Activated T-helper 1 cell treated with anti-CD3 and anti-CD28 coated beads, Interleukin-12 subunit alpha, Interleukin-12 subunit beta, Interleukin-2, Interleukin-4 antibody, amounts not matched to agents 30 ng/mL and 10 ng/mL and 1 ng/mL, durations not matched to agents 14 hours and 24 hours and 36 hours (primary cell): ENCODE measurements at places on chromosomes 7 and 10.

- DNase-seq: no peak
Measured at GRCh38 chr7:30935569-30935877, 23.9 kb downstream of the AQP1 start.

- DNase-seq: no peak
Measured at GRCh38 chr10:112361951-112362751, 11.8 kb upstream of the ACSL5 start.

DNA sequence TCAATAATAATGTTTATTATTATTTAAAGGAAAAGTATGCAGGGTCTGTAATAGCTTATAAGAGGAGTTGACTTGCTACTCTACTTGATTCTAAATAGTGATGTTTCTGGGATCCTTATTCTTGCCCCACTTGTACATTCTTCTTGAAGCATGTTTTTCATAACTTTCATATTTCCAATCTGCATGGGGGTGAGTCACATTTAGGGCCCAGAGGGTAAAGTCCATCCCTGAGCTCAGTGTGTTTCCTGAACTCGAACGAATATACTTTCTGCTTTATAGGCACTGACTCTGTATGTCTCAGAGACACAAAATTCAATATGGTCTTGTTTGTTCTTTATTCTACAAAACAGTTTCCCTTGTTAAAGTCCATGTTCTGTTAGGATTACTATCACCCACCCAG lies 61.0 kb upstream of the SMIM30 start:
- DNase-seq: no peak

DNA sequence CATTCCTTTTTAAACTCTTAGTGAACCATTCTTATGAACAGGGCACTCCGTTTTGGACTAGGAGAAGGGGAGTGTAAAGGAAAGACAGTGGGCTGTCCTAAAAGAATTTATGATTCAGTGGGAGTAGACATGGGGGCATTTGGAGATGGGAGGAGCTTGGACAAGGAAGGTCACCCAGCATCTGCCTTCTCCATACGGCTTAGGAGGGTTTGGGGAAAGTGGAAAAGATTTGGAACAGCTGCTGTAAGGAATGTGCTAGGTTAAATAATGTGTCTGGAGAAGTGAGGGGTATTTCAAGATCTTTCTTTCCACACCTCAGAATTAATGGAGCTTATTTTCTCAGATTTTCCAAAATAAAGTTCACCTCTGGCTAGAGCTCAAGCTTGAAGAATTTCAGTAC lies 24.0 kb downstream of the SLC35G1 start:
- DNase-seq: no peak
